ENCODE measurements at places on chromosomes 3 and 15. TPM values are rescaled to one million over a fixed set of nuclear protein-coding genes. Genes with fewer than 3 reads are reported as not detected.

Gene TIGIT
- total RNA-seq = not detected

Gene GOLGA8G
- under 0.01 TPM for total RNA-seq

Gene INKA1
- 11.7 TPM for total RNA-seq

Gene RASGRP1
- total RNA-seq = 0.24 TPM

Gene C3orf20
- not detected for total RNA-seq

Gene FEZF2
- total RNA-seq = not detected

Gene CATSPER2
- total RNA-seq = 0.65 TPM

Gene SLC25A20
- total RNA-seq = 20.3 TPM

Gene BCL2A1
- total RNA-seq = not detected

Gene RYR3
- total RNA-seq = under 0.01 TPM

Gene GREM1
- total RNA-seq = 1,377 TPM

Gene SLC49A4
- total RNA-seq = 38.9 TPM

Gene CPNE4
- total RNA-seq = not detected

Gene TRH
- not detected for total RNA-seq

Gene MAGEF1
- 22.6 TPM for total RNA-seq

Gene GOLGA6A
- not detected for total RNA-seq

Gene ANKUB1
- total RNA-seq = 0.16 TPM

Gene CCDC51
- total RNA-seq = 8.0 TPM

Gene TEX264
- 43.0 TPM for total RNA-seq

Gene FILIP1L
- total RNA-seq = 11.0 TPM

Gene ZNF710
- total RNA-seq = 25.2 TPM

Gene CCDC9B
- total RNA-seq = 35.0 TPM

Gene TMEM207
- total RNA-seq = not detected

Gene TPRG1
- total RNA-seq = 0.97 TPM

Gene MLF1
- 8.9 TPM for total RNA-seq

Measured in hair follicle dermal papilla cell (primary cell).